ENCODE measurements at places on chromosomes 1 and 21.

GRCh38 chr1:118184739-118185083 is 317 bp downstream of the SPAG17 start:
- no peak for DNase-seq

DNA sequence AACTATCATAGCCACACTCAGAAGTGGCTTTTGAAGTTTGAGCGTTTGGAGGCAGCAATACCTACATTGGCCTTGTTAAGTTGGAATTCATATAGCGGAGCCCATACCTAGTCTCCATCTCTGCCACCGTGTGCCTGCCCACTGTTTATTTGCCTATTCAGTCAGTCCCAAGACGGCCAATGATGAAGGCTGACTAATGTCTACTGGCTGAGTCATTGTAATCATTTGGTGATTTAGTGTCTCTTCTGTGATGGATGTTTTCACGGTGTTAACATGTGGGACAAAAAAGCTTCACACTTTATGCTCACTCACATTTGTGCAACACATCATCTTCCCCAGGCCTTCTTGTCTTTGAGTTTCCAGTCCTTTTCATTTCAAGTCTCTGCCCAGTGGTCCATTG is 92.6 kb upstream of the PBX1 start:
- DNase-seq = no peak

GRCh38 chr1:17588048-17588871 is 48.8 kb downstream of the ARHGEF10L start:
- no peak for DNase-seq

- peak; percentile 2 for DNase-seq
Observed at GRCh38 chr1:119712342-119713038, 756 bp downstream of the PHGDH start.

- no peak for DNase-seq
Observed at GRCh38 chr1:227621211-227621610, 57.9 kb downstream of the ZNF678 start.

- no peak for DNase-seq
Observed at GRCh38 chr1:75471252-75471651, 139.7 kb downstream of the SLC44A5 start.

GRCh38 chr1:107473065-107473464 is 332.2 kb downstream of the NTNG1 start:
- DNase-seq = no peak

GRCh38 chr1:45365051-45365450 is 24.8 kb upstream of the MUTYH start:
- no peak for DNase-seq

- no peak for DNase-seq
Observed at GRCh38 chr1:110945626-110946025, 18.1 kb downstream of the LRIF1 start.

GRCh38 chr21:45060675-45061311 is 13.6 kb upstream of the ADARB1 start:
- no peak for DNase-seq

All from stimulated activated naive CD4-positive, alpha-beta T cell treated with Interleukin-2 at 50 U/mL for 16 hours (primary cell).